ENCODE measurements at places on chromosomes 3 and 15. TPM values are rescaled to one million over a fixed set of nuclear protein-coding genes. Genes with fewer than 3 reads are reported as not detected.

Gene MESP2
- total RNA-seq = 0.28 TPM

Gene STRIT1
- not detected for total RNA-seq

Gene CD200R1
- under 0.01 TPM for total RNA-seq

Gene CMC1
- 2.8 TPM for total RNA-seq

Gene MRPS25
- total RNA-seq = 9.7 TPM
